ENCODE measurements at places on chromosomes 7 and 10. TPM values are rescaled to one million over a fixed set of nuclear protein-coding genes. Genes with fewer than 3 reads are reported as not detected.

The OPN1SW gene
- total RNA-seq: not detected

The WEE2 gene
- not detected for total RNA-seq

The PAX4 gene
- not detected for total RNA-seq

The OR2A12 gene
- total RNA-seq: not detected

The DDC gene
- not detected for total RNA-seq

The CARD11 gene
- 0.20 TPM for total RNA-seq

The SUN3 gene
- total RNA-seq: not detected

The AKR1C8 gene
- total RNA-seq: not detected

The MRC1 gene
- total RNA-seq: not detected

The GNGT1 gene
- total RNA-seq: not detected

The FGFR2 gene
- not detected for total RNA-seq
